ENCODE measurements at places on chromosomes 11 and 22.

DNA sequence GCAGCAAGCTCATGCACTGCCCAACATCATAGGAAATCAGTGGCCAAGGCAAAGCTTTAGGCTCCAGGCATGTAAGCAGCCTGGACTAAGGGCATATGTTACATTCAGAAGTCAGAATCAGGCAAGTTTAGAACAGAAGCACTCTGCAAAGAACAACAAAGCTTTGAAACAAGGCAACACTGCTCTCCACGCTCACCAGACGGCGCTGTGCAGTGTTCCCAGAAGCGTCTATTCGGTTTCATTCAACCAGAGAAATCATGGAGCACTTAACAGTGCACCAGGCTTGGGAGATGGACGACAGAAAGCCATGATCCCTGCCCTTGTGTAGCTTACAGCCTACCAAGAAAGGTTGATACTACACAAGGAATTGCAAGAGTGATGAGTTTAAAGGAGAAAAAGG is 555.8 kb downstream of the BUD13 start:
- peak; percentile 36 for DNase-seq

DNA sequence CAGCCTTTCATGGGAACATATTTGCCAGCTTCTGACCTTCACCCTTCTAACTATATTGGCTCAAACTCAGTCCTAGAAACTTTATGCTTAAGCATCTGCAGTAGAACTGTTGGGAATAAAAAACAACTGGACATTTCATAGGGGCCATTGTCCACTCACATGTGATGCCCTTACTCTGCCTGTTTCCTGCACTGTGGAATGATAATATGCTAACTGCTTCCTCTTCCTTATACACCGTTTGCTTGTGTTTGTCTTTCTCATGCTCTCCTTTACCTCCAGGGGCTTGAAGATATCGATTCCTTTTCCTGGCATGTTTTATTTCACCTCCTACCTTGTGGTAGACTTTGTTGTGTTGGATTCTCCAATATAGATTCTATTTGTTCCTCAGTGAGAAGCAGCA is 333.0 kb upstream of the DDI1 start:
- no peak for DNase-seq

DNA sequence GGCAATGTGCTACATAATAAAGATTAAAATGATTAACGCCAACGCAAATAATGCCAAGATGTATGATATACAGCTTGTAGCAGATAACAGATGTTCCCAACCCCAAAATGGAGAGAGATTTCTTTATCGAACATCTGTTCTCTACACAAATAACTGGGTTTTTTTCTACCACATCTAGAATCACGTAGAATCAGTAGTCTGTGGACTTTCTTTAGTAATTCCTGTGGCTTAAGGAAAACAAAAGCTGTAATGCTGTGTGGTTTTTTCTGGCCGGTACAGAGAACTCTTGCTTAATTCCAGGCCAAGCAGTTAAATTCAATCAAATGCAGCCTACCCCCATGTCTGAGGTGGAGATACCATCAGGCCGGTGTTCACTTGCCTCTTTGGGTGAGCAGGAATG is 303.4 kb downstream of the FAT3 start:
- DNase-seq, result no peak

DNA sequence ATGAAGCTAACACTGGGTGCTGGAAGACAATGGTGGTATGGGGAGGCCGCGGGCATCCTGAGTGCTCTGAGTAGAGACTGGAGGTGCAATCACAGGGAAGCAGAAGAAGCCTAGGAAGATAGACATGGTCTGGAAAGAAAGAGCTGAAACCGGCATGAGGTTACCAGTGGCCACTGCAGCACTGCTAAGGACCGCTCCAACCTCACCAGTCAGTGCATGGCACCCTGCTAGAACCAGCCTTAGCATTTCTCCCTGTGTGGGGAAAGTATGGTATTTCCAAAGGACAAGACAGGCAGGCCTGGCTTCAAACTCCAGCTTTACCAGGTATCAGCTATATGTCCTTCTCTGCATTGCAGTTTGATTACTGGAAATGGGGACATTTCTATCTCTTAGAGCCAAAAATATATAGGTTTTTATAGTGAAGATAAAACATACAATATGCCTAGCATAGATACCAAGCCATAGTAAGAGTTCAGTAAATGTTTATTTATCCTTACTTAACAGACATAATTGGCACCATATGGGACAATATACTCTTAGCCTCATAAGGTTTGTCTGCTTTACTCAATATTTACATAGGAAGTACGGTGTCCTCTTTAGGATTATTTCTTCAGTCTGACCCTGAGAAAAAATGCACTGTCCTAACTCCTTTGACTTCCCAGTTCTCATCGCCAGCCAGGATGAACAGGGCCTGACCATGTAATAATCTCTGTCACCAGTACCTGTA is 231.1 kb downstream of the TENM4 start:
- DNase-seq, result no peak

- no peak for DNase-seq
Measured at GRCh38 chr22:29141078-29141688, 64.5 kb upstream of the EMID1 start.

DNA sequence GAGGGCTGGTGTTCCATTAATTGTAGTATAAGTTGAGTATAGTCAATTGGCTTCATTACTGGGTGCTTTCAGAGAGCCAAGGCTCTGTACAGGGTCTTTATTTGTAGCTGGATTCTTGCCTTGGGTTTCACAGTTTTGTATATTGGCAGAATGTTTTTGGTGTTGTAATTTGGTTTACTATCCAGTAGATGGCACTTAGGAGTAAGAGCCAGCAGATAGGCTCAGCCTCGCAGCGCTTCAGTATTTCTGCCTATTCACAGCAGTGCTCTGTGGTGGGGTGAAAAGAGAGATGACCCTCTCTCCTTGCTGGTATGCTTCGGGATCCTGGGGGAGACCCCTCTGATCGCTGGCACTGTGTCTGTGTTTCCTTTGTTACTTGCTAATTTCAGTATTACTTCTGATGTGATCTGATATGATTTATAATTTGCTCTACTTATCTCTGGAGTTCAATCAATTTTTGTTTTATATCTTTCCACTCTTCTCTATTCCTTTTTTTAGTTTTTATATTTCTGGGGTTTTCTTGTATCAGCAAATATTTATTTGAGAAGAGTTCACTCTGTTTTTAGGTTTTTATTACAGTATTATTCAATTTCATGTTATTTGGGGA is 52.2 kb downstream of the ANO5 start:
- peak; percentile 17 for DNase-seq

DNA sequence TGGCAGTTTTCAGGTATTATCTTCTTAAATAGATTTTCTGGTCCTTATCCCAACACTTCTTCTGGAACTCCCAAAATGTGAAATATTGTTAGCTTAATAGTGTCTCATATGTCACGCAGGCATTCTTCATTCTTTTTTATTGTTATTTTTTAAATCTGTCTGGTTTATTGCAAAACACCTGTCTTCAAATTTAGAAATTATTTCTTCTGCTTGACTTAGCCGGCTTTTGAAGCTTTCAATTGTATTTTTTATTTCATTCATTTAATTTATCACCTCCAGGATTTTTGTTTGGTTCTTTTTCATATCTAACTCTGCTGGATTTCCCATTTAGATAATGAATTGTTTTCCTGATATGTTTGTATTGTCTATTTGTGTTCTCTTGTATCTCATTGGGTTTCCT is 49.9 kb downstream of the KCNQ1OT1 start:
- no peak for DNase-seq

DNA sequence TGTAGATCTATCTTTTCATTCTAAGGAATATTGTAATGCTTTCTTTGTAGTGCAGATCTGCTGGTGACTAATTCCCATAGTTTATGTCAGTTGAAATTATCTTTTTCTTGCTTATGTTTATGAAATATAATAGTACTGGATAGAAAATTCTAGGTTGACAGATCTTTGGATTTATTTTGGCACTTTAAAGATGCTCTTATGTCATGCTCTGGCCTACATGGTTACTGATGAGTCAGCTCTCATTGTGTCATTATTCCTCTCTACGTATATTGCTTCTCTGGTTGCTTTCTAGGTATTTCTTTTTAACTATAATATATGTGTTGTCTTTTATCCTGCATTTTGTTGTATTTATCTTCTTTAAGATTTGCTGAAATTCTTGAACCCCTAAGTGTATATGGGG is 955.5 kb upstream of the CHORDC1 start:
- DNase-seq, result no peak

DNA sequence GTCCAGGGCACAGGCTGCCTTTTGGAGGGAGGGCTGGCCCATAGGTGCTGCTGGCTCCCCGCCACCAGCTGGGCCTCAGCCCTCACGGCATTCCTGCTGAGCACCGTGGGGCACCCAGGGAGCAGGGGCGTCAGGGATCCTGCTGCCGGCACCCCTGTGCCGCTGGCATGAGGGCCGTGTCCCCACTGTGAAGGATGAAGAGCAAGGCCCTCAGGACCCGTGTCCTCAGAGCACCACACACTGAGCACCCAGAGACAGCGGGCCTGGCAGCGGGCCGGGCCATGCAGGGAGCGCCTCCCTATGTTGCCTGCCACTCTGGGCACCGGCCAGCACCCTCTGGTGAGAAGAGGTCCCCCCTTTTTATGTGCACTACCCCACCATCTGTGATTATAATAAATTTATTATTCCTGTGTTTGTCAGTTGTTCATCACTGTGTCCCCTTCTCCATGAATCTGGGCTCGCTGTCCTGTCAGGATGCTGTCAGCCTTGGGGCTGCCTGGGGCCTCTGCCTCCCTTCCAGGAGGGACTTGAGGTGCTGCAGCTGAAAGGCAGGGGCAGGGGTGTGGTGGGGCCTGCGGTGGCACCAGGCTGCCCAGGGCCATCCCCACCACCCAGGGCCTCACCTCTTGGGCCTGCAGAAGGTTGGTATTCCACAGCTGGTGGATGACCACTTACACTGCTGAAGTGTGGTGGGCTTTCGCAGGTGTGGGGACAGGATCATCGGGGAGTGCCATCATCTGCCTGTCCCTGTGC is 80.0 kb downstream of the MED15 start:
- no peak for DNase-seq

DNA sequence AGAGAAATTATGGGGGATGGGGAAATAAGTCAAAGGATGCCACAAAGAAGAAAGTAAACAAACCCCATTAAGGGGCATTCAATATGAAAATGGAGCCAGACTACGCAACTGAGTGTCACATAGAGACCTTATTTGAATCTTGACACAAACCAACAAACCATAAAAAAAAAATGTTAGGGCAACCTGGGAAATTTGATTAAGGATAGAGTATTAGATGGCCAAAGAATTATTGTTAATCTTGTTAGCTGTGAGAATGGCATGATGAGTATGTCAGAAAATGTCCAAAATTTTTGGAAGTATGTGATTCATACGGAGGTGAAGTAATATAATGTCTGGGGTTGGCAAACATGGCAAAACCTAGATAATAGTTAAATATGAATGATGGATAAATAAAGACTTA is 322.1 kb upstream of the MPPED2 start:
- DNase-seq, result no peak

GRCh38 chr22:39325392-39325932 is 6.0 kb upstream of the RPL3 start:
- no peak for DNase-seq

DNA sequence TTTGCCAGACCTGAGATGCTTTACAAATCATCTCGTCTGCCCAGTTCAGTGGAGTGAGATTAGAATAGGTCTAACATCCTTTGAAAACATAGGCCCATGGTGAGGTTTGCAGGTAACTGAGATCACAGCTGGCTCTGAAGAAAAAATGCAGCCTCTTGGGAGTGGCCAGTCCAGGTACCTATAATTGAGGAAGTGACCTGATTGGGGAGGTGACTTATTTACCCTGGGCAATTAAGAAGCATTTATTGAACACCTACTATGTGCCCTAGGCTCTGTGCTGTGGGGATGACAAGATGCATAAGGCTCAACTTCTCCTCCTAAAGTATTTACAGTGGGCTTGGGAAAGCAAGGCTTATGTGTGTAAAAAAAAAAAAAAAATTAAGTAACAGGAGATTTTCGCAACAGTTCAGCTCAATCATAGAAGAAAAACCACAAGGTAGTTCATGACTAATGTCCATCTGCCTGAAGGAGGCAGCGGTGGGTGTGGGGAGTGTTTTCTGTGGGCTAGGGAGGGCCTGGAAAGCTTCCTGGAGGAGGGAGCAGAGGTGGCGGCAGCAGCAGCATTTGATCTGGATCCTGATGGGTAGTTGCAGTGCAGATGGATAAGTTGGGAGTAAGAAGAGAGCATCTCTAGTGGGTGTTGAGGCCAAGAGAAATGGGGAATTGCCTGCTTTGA is 16.1 kb downstream of the MICAL2 start:
- peak; percentile 25 for DNase-seq

- no peak for DNase-seq
Measured at GRCh38 chr11:114244726-114245394, 51.3 kb upstream of the NNMT start.

DNA sequence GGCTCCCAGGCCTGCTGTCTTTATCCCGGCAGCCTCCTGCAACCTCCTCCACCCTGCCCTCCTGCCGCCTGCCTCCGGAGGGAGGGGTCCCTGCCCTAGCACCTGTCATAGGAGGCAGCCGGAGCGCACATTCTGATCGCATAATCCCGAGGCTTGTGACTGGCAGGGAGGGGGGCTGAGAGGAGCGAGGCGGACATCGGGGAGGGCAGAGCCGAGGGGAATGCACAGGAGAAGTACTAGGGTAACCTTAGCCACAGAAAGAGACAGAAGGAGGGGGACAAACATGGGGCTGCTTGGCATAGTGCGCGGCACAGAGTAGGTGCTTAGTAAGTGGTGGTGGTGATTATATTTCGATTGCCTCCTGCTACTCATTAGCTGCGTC is 9.2 kb upstream of the ALX4 start:
- no peak for DNase-seq

DNA sequence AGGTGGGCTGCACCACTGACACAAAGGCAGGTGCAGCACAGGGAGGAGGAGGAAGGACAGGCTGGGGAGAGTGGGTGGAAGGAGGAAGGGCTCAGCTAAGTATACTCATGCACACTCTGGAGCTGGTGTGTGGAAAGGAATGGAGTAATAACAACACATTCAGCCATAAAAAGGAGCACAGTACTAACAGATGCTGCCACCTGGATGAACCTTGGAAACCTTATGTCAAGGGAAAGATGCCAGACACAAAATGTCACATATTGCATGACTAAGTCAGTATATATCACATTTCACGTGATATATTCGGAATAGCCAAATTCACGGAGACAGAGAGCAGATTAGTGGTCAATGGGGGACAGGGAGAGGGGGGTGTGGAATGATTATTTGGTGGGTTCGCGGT is 389.6 kb upstream of the SYN3 start:
- DNase-seq, result no peak

DNA sequence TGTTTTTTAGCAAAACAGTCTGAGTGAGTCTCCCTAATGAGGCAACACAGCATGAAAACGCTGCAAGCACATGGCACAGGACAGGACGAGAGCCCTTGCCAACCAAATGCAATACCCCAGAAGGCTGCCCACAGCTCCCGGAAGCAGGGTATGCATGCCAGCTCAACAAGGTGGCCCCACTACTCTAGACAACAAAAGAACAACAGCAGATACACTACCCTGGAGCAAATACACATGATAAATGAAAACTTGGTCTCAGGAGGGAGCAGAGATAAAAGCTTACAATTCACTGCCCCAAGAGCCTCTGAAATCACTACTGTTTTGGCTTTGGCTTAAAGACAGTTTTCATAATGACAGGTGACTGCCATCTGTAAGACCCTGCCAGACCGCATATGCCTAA is 785.4 kb upstream of the API5 start:
- DNase-seq, result no peak
